ENCODE measurements at places on chromosomes 2 and 18.

GRCh38 chr2:58035352-58035751, 11.3 kb upstream of the VRK2 start:
- no peak for DNase-seq

GRCh38 chr2:196333397-196333796, 162.0 kb upstream of the STK17B start:
- no peak for DNase-seq

DNA sequence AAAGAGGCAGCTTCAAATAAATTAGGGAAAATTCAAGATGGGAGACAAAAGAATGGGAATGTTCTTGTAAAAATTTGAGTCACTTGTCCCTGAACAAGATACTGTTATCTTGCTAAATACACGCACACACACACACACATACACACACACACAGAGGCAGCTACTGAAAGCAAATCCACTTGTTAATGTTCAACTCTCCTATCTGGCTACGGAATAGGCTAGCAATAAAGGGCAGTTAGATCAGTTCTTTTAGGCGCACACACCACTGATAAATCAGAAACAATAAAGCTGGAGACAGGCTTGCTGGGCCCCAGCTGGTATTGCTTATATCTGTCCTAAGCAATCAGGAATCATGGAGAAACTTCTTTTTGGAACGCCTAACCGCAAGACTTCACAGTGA, 461.6 kb downstream of the BCL11A start:
- no peak for DNase-seq

- DNase-seq: no peak
These were observed 25.4 kb downstream of the SP100 start for GRCh38 chr2:230441227-230441897.

GRCh38 chr18:11383381-11383780, 226.0 kb upstream of the SLC35G4 start:
- no peak for DNase-seq

GRCh38 chr2:85447222-85447585, 28.7 kb downstream of the SH2D6 start:
- DNase-seq: no peak

DNA sequence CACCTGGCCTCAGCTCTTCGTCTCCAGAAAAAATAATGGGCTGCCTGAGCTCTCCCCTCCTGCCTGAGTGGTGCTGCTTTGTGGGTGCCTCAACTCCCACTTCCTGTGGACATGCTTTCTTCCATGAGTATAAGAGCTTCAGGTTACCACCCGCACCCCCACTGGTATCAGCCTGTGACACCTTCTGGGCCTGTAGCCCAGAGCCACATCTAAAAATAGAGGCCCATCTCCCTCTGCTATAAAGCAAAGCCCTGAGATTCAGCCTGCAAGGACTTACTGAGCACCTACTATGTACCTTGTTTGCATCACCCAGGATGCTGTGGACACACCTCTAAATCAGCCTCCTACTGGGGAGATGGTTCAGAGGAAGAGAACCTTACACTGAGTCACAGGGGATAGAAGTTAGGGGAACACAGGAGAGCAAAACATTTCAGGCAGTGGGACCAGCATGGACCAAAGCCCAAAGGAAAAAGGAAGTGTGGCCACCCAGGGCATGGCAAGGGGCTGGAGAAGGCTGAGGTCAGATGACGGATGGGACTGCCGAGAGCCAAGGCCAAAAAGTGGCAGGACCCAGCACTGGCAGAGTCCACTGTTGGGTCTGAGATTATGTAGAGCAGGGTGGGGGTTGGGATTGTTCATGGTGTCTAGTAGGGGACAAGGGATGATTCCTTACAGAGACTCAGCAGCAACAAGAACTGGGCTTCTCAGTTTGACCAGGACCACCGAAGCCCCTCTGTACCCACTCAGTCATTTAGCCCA, 123.7 kb upstream of the PPP1CB start:
- DNase-seq: no peak

- DNase-seq: no peak
These were observed 55.2 kb downstream of the TMEM247 start for GRCh38 chr2:46534589-46534988.

DNA sequence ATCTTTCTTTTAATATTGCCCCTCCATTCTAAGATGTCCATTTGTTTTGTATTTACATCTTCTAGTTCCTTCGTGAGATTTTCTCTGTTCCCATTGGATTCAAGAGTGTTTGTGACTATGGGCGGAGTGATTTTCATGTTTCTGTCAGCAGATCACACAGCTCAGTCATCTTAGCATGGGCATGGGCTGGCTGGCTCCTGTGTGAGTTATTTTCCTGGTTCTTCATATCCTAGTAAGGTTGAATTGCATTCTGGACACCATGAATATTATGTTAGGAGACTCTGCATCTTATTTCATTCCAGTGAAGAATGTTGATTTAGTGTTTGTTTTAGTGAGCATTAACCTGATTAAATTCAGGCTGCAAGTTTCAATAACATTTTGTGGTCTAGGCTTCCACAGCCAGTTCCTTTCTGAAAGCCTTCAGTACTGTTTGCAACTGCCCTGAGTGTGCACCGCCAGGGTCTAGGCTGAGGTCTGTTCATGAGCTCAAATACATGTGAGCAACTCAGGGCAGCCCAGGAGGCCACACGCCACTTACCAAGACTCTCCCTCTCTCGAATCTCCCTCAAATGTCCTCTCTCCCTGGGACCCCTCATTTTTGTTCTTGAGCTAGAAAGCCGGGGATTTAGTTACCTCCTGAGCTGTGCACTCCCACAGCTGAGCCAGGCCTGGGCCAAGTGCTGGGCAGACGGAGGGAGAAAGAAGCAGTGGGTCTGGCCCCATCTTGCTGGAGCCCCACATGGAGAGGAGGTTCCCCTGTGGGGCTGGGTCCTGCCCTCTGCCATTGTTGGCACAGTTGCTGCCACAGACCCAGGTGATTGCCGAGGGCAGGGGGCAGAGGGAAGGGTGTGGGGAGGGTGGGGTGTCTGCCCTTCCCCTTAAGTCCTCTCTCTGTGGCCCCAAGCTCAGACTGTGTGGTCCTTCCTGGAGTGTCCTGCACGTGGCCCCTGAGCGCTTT, 145.9 kb downstream of the RTP5 start:
- no peak for DNase-seq

DNA sequence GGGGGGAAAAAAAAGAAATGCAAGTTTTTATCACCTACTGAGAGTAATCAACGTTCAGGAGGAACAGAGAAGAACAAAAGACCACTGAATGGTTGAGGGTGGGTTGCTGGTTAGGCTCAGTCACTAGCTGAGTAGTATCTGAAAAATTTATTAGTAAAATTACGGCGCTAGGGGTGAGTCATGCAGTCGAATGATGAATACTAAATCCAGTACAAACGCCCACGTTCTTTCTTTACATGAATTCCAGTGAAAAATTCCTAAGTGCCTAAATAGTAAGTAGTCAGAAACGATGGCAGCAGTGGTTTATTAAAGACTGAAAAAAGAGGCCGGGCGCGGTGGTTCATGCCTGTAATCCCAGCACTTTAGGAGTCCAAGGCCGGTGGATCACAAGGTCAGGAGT, 52.0 kb downstream of the TEKT4 start:
- no peak for DNase-seq

DNA sequence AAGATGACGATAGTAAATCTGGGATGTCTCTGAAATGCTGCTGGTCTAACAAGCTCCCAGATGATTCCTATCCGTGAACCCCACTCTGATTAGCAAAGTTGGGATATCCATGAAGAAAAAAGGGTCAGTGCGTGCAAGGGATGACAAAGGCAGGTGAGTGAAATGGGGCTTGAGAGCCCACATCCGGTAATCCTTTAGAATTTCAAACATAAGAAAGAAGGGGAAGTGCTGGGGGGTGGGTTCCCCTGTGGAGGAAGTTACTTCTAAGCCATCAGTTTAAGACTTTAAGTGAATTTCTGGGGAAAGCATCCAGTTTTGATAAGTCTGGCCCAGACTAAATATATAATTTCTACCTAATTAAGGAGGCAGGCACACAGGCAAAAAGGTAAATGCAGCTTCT, 209.5 kb downstream of the DPP10 start:
- DNase-seq: no peak

DNA sequence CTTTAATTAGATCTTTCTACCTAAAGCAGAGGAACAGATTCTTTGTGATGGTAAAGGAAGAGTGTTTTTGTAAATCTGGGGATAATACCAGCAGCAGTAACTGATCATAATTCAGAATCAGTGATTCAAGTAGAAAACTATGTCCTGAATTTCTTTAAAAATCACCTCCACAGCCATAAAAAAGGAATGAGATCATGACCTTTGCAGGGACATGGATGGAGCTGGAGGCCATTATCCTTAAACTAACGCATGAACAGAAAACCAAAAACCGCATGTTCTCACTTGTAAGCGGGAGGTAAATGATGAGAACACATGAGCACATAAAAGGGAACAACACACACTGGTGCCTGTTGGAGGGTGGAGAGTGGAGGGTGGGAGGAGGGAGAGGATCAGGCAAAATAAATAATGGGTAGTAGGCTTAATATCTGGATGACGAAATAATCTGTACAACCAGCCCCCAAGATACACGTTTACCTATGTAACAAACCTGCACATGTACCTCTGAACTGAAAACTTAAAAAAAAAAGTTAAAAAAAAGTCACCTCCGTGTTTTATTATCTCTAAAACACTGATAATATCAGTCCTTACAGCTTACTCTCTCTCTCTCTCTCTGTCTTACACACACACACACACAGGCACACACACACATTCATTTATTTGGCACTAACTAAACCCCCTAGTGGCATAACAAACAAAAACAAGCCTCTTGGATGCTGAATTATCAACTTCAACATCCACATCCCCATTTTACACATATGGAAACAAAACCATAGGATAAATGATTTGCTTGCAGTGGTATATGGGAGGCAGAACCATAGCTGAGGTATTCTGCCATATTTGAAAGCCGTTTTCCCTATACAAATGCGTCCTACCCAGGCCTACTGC, 1.4 kb downstream of the TM4SF20 start:
- no peak for DNase-seq

DNA sequence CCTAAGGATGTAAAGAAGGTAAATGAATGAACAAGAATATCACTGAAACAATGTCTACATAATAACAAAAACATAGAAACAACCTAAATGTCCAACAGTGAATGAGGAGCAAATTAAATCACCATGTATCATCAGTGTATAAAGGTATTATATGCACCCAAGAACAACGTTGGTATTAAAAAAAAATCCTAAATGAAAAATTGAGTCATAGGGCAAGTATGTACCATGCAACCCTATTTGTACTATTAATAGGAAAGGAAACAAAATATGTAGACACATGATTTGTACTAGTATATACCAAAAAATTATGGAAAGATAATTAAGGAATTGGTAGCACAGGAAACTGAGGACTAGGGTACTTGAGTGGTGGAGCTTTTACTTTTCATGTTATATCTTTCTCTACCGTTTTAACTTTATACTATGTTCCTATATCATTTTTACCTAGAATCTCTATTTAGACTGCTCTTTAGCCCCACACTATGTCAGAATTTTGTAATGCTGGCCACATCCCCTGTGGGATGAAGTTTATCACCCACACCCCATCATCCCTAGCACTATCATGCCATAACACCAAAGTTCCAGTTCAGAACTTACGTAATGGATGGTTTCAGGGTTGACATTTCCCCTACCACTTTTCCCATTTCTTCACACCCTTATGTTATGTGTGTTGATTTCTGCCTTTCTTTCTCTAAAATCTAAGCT, 25.6 kb downstream of the IKZF2 start:
- DNase-seq: no peak

- DNase-seq: no peak
These were observed 111.7 kb downstream of the ANKRD44 start for GRCh38 chr2:197198890-197199289.

GRCh38 chr18:62795813-62796212, 80.5 kb downstream of the PHLPP1 start:
- DNase-seq: no peak

GRCh38 chr18:8870528-8870927, 165.2 kb downstream of the MTCL1 start:
- no peak for DNase-seq

DNA sequence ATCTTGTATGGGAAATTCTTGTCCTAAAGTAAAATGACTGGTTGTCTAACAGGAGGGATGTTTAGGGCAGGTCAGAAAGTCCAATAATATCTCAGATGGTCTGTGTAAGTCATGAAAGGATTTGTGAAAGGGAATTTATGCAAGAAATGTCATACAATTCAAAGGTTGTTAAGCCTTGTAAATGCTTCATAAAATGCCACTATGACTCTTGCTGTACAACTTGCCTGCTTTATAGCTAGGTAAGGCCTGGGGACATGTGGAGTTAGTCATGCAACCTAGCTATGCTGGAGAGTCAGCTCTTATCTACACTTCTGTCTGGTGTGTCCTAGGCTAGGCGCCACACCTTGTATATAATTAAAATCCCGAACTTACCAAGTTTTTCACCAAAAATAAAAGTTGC, 36.9 kb upstream of the VWA3B start:
- no peak for DNase-seq

DNA sequence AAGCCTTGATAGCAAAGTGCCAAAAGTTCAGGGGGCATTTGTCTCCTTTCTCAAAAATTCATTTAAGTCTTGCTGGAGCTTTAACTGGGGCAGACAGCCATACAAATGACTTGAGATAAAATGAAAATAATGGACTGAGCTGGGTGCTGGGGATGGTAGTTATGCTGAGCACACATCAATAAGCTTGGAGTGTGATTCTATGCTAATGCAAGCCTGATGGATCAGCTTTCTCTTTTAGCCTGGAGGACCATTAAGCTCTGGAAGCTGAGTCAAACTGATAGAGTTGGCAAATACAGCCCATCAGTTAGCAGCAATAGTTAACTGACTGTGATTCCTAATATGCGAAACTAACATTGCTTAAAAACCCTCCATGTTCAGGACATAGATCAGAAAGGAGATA, 98.0 kb downstream of the CAMKMT start:
- no peak for DNase-seq

DNA sequence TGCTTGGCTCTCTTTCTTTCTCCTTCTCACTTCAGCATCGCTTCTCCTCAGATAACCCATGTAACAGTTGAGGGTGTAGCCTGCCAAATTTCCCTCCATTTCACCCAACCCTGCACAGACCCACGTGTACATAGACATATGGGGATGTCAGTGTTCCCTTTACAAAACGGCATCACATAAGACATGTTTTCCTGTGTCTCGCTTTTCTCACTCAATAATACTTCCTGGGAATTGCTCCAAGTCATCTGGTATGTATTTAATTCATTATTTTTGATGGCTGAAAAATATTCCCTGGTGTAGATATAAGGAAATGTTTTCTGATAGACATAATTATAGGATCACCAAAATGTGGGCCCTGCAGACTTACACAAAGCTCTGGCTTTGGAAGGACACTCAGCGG, 176.8 kb downstream of the LOXHD1 start:
- no peak for DNase-seq

GRCh38 chr18:66495844-66496243, 108.0 kb downstream of the CDH19 start:
- no peak for DNase-seq

DNA sequence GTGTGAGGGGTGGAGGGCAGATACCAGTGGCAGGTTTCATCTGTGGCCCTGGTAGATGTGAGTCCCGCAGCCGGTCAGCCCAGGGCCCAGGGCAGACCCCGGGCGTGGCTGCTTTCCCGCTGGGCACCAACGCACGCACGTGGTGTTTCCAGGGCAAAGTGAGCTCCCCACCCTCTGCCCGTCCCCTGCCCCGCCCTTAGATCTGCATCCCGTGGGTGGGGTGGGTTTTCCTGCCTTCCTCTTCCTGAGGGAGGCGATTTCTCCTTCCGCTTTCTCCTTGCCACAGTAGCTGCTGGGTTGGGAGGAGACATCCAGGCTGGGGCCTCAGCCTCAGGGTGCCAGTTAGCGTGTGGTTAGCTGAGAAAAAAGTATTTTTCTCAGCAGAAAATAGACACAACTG, 49.6 kb downstream of the ODC1 start:
- DNase-seq: no peak

GRCh38 chr2:29983308-29983707, 61.9 kb upstream of the ALK start:
- DNase-seq: no peak
